ENCODE measurements at places on chromosomes 4 and X. TPM values are rescaled to one million over a fixed set of nuclear protein-coding genes. Genes with fewer than 3 reads are reported as not detected.

EIF4E gene
- total RNA-seq = 68.8 TPM

CLDN22 gene
- not detected for total RNA-seq

HHIP gene
- 29.0 TPM for total RNA-seq

FGG gene
- total RNA-seq = not detected
